AG10803 (cell line): ENCODE measurements at places on chromosomes 2 and 18.

- DNase-seq = peak; percentile 3
Measured at GRCh38 chr2:14909795-14910194, 277.3 kb downstream of the LRATD1 start.

- peak; percentile 63 for DNase-seq
Measured at GRCh38 chr2:70132244-70133126, 45.2 kb downstream of the PCBP1 start.

GRCh38 chr18:32867936-32868335, 95.1 kb upstream of the KLHL14 start:
- no peak for DNase-seq

- no peak for DNase-seq
Measured at GRCh38 chr2:224586127-224586695, 1.0 kb upstream of the CUL3 start.

- DNase-seq = no peak
Measured at GRCh38 chr2:241509155-241509784, 886 bp upstream of the STK25 start.

- DNase-seq = no peak
Measured at GRCh38 chr2:130728549-130729316, at the start of gene GPR148. Gene GPR148, plus strand, starts transcription at chr2:130729070. Its CDS starts 82 bp downstream, at chr2:130729152.

DNA sequence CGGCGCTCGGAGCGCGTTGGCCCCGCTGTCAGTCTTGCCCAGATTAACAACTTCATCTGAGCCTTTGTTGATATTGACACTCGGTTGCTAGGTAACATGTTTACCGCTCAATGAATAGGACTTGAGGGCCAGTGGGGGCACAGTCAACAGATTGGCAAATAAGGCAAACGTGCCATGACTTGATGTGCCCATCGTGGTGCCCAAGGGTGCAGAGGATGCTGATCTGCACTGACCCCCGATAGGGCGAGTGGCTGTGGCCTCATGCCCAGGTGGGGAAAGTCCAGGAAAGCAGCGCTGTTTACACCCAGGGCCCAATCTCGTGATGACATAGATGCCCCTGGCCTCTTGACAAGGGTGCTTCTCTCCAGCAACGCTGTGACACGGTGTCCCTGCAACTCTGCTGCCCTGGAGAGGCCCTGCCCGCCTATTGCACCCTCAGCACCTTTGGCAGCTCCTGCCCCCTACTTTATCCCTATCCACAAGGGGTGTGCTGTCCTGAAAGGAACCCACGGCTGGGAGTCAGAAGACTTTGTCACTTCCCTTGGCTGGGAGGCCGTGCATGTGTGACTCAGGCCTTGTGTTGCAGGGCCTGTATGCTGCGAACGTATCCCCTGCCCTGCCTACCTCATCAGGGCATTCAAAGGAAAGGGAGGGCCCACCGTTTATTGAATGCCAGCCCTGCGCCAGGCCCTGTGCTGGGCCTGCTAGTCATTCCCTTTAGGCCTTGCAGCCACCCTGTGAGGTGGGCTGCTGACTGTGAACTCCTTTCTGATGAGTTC, 158.0 kb downstream of the INHBB start:
- DNase-seq = peak; percentile 53

DNA sequence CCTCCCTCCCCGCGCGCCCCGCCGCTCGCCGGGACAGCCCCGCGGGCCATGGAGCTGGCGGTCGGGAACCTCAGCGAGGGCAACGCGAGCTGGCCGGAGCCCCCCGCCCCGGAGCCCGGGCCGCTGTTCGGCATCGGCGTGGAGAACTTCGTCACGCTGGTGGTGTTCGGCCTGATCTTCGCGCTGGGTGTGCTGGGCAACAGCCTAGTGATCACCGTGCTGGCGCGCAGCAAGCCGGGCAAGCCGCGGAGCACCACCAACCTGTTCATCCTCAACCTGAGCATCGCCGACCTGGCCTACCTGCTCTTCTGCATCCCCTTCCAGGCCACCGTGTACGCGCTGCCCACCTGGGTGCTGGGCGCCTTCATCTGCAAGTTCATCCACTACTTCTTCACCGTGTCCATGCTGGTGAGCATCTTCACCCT, 865 bp downstream of the GALR1 start:
- DNase-seq = no peak

- DNase-seq = no peak
Measured at GRCh38 chr2:182618672-182619079, 97.4 kb upstream of the DNAJC10 start.

DNA sequence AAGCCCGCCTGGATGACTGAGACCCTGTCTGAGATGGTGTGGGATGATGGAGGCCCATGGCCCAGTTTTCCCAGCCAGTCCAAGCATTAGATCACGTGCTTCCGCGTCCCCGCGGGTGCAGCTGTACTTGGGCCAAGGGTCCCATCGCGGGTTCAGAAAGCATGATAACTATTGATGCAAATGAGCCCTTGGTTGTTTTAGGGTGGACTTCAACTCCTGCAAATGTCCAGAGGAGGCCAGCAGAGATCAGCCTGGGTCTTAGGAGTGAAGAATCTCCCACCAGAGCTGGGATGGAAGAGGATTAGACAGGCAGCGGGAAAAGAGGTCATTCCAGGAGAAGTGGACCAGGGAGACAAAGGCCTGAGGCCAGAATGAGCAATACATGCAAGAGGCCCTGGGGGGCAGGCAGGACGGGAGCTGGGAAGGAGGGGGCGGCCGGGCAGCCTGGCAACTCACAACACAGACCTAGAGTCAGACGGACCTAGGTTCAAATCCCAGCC, 89.9 kb upstream of the TMEM247 start:
- DNase-seq = no peak

GRCh38 chr2:238431456-238431855, 4.7 kb downstream of the ASB1 start:
- peak; percentile 36 for DNase-seq

GRCh38 chr2:673615-674320, 3.4 kb downstream of the TMEM18 start:
- peak; percentile 45 for DNase-seq

DNA sequence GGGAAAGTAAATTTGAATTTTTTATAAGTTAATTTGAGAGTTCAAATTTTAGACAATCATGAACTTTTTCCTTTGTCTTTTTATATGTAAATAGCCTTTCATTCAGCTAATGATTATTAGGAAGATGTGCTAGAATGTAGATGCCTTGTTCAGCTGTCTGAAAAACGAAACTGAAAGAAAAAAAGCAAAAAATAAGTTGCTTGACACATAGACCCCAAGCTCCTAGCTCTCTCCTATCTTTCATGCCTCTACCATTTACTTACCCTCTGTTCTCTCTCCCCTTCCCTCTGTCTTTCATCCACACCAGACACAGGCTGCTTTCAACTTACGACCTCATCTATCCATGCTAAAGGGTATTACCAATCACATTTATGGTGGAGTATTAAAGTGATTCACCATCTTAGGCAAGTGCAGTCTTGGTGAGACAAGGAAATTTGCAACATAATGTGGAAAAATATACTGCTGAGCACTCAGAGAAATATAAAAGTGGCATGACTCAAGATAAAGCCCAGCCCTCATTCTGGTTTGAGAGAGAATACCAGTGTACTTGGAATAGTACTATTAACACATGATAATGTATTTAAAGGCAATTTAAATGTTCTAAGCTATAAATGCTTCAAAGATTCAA, 425.6 kb downstream of the SUCLG1 start:
- DNase-seq = no peak

- DNase-seq = peak; percentile 64
Measured at GRCh38 chr2:225010804-225011203, 31.5 kb downstream of the DOCK10 start.
